ENCODE measurements at places on chromosomes 6 and 20.
A peak's percentile ranks its signal among the peaks of the same experiment; 100 is the strongest.

DNA sequence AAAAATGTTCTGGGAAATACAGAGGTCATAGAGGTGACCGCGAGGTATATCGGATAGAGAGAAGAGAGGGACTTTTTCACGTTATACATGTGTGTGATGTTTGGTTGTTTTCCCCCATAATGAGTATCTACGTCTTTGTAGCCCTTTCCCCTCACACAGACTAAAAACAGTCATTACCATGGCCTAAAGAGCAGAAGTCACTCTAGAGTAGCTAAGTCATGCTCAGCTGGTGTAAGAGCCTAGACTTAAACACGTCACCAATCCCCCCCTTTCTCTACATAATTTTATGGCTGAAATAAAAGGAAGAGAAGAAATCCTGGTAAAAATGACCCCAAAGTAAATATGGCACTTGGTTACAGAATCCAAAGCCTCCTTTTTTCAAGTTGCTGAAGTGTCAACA is 6.0 kb upstream of the BEND3 start:
- DNase-seq: no peak

- DNase-seq: no peak
Observed at GRCh38 chr20:60016406-60016805, 58.2 kb downstream of the CDH26 start.

DNA sequence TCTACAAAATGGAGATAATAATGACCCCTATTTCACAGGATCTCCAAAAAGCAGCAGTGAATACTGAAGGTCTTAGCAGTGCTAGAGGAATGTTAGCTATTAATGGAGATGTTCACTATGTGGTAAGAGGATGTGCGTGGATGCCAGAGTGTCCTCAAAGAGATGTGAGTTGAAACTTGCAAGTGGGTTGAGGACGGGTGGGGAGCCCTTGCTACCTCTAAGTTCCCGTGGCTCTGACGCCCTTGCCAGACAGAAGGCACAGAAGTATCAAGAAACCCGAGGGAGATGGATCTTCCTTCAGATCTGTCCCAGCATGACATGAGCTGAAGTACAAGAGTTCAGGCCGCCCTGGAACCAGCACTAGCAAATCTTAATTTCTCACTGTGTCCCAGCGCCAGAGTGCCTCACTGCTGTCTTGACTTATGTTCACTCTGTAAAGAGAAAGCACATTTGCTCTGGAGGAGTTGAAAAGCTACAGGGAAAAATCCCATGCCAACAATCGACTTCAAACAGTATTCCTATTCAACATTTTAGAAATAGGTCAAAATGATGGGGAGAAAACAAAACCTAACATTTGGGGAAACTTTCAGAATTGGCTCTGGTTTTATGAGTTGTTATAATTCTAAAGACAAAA is 59.5 kb downstream of the FYN start:
- no peak for DNase-seq

DNA sequence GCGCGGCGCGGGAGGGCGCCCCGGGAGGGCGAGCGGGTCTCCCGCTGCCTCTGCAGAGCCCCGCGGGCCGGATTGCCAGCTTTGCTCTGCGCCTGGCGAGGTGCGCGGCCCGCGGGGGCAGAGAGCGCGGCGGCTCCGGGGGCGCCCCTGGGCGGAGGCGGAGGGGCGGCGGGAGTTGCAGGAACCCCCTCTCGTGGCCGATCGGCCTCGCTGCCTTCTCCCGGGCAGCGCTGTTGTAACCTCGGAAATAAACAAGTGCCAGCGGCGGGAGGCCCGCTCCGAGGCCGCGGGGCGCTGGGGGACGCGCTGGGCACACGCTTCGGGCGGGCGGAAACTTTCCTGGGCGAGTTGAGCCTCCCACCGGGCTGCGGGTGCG is 1.2 kb downstream of the CDH4 start:
- DNase-seq: no peak

- DNase-seq: no peak
Observed at GRCh38 chr20:39910536-39910935, 778.5 kb downstream of the MAFB start.

- no peak for DNase-seq
Observed at GRCh38 chr20:1891263-1892118, 3.7 kb upstream of the SIRPA start.

DNA sequence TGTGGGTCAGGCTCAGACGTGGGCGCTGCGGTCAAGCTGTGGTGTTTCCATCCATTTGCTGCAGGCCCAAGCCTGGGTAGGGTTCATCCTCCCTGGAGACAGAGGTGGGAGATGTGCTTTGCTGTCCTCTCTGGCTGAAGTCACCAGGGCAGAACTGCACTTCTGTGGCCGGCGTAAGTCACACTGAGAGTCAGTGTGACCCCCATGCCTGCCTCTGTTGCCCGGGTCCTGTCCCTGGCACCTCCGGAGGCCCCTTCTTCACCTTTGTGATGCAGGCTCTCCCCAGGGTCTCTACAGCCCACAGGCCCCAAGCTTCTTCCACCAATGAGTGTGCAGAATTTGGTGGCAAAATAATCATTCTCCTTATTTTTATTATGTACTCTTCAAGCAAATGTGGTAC is 53.8 kb upstream of the DACT2 start:
- DNase-seq: no peak

- DNase-seq: no peak
Observed at GRCh38 chr20:4873396-4873795, 127.9 kb downstream of the SLC23A2 start.

- DNase-seq: peak; percentile 42
Observed at GRCh38 chr20:10250902-10251301, 32.3 kb downstream of the SNAP25 start.

DNA sequence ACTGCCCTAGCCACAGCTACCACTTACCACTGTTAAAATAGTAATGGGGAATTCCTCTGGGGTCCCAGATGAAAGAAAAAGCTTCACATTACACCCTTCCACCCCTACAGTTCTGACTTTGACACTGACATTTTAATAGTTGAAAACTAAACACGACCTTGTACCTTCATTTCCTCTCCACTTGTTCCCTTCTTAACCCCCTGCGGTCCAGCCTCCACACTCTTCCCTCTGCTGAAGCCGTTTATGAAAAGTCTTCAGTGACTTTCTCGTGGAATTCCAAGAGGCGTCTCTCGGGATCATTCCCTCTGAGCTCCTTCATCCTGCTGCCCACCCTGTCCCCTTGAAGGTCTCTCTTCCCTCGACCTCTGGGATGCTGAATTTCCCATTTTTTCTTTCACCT is 36.6 kb upstream of the TIAM2 start:
- DNase-seq: no peak

GRCh38 chr6:96721227-96721626 is 116.0 kb downstream of the GPR63 start:
- DNase-seq: no peak

GRCh38 chr6:144637541-144637940 is 352.4 kb downstream of the UTRN start:
- peak; percentile 45 for DNase-seq

- DNase-seq: no peak
Observed at GRCh38 chr6:106247733-106248132, 77.8 kb downstream of the ATG5 start.

- DNase-seq: no peak
Observed at GRCh38 chr20:44479643-44480042, 4.0 kb downstream of the TTPAL start.

DNA sequence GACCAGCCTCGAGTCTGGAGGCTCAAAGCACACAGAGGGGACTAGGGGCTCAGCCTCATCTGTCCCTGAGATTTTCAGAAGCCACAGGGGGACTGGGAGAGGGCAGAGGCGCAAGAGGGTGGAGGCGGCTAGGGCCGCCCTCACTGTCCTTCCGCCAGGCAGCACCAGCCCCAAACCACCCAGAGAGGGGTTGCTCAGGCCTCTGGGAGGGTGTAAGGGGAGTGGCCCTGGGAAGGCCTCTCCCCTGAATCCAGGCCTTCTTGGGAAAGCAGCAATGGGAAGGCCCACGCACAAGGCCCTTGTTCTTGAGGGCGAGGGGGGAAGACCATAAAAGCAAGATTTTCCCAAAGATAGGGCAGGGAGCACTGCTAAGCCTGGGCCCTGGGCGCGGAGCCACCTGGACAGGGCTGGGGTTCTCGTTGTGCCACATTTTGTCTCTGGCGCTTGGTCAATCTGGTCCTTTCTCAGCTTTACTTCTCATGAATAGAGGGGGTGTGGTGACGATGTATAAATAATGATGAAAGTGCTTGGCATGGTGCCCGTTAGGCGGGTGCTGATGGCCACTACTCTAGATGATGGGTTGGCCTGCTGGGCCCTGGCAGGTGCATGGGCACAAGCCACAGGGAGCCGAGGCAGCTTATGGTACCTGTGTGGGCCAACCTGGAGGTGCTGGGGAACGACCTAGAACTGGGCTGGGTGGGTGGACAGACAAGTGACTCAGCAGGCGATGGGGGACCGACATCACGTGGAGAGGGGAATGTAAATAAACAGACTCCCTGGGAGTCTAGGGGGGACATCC is 4.8 kb downstream of the SAMD10 start:
- DNase-seq: peak; percentile 90

DNA sequence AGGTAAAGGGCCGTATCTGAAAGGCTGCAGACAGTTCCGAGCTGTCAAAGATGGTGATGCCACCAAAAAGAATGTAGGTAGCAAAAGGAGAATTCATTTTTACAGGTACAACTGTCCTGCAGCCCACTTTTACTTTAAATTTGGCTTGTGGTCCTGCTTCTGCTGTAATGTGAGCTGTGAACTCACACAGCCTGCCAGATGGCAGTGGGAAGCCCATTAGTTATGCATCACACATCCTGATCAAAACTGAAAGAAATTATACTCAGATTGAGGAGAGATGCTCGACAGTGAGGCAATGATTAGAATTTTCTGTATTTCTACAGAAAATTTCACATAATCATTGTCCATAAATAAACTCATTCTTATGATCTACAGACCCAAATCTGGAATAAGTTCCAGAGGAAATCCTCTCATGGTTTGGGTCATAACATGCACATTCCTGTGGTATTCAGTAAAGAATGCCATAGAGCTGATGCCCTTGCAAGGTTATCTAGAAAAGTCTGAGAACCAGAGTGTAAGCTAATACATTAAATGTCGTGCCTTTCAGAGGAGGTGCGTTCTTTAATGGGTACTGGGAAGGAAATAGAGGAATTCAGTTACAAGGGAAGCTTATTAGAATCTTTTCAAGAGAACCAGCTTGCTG is 23.9 kb upstream of the E2F3 start:
- DNase-seq: no peak

- DNase-seq: no peak
Observed at GRCh38 chr20:50618537-50618936, 72.8 kb downstream of the RIPOR3 start.

DNA sequence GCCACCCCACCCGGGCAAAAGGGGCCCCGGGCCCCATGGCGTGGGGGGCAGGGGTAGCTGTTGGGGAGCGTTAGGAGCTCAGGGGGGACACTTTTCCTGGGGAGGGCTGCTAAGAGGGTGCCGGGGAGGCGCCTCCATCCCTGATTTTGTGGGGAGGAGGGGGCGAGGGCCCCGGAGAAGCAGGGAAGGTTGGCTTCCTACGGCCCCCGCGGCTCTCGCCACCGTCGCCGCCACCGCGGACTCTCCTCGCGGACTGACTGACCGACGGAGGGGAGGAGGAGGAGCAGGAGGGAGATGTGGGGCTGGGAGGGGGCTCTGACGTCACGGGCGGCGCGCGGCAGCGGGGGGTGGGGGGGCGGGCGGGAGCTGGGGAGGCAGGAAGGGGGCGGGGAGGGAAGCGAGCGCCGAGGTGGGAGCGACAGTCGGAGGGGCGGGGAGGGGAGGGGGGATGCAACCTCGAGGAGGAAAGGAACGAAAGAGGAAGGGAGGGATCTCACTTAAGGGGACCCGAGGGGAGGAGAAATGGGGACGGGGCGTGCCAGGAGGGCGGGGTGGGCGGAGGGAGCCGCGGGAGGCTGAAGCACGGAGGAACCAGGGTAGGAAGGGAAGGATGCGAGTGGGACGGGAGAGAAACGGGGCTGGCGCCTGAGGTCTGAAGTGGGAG is 5.1 kb downstream of the GABBR1 start:
- peak; percentile 14 for DNase-seq

DNA sequence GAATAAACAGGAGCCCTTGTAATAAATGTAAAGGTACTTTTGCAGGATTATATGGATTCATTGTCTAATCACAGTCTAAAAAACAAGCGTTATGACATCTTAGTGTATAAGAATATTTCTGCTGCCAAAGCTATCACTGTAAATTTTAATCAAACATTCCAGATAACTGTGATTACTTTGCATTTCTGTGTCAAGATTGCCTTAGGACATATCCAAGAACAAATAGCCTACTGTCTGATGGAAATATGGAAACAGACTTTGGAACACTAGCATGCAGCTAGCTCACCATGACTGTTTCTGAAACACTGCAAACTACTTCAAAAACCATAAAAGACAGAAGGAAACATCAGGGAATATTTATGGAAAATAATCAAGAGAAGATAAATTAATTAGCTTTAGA is 248.7 kb upstream of the ASCC3 start:
- DNase-seq: no peak

DNA sequence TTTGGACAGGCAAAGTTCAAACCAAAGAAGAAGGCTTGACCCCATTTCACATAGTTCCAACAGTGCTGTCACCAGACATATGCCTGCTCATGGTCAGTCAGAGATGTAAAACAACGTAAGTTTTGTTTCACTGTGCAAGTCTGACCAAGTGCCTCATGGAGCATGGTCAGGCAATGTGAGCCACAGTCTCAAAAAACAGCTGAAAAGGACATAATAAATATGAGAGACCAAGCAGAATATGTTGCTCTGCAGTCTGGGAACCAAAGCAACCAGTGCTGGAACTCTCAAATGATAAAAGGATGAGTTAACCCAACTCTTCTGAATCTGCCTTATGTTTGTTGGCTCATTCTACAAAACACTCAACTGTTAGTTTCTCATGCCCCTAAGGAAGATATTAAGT is 39.9 kb upstream of the DST start:
- DNase-seq: no peak

- no peak for DNase-seq
Observed at GRCh38 chr6:134170844-134171243, 118.4 kb upstream of the SLC2A12 start.

- DNase-seq: peak; percentile 79
Observed at GRCh38 chr6:106974999-106975737, 639 bp upstream of the CD24 start.

- no peak for DNase-seq
Observed at GRCh38 chr6:143676437-143677045, 1.2 kb upstream of the PHACTR2 start.

DNA sequence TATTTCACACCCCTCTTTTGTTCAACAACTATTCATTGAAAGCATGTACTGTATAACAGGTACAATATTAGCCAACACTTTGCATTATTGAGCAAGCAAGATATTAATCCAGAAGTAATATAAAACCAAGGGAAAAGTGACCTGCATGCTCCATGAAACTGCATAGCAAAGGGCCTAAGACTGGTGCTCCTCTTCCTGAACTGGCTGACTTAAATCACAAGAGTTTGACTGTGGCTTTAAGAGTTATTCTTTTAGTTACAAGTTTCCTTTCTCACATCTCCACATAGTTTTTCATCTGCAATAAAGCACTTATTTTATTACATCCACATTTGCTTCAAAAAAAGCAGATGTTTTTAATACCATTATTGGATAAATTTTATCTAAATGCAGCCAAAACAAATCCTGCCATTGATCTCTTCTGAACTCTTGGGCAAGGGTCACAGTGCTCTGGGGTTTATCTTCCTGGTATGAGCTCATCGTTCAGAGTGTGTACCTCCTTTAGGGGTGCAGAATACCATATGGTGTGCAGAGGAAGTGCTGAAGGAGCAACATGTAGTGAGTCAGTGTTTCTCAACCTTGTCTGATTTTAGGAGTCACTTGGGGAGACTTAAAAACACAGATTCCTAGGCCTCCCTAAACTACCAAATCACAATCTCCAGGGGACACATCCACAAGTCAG is 1225.9 kb upstream of the MAP3K7 start:
- no peak for DNase-seq

Data from NCI-H774 (cell line).